ENCODE measurements at places on chromosomes 7 and 10.

DNA sequence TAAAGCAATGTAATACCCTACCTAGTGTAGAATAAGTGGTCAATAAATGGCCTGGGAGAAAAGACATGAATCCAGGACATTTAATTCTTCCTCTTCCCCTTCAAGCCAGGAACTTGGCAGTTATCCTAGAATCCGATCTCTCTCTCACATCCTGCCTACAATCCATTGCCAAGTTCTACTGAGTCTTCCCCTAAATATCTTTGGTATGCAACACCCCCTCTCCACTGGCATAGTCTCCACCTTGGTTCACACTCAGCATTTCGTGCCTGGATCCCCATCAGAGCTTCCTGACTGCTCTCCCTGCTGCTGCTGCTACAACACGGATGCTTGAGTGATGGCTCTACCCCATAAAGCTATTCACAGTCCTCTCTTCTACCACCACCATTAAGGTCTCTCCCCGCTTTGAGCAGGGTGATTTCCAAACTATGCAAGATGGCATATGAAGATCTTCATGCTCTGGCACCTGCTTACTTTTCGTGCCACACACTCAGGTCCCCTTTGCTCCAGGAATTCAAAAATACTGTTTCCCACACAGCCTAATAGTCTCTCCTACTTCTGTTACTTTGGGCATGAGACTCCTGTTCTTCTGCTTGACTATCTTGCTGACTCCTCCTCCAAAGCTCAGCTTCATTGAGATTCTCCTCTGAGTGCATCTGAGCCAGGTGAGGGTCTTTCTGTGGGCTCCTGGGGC lies 4.8 kb downstream of the ANK3 start:
- no peak for DNase-seq

DNA sequence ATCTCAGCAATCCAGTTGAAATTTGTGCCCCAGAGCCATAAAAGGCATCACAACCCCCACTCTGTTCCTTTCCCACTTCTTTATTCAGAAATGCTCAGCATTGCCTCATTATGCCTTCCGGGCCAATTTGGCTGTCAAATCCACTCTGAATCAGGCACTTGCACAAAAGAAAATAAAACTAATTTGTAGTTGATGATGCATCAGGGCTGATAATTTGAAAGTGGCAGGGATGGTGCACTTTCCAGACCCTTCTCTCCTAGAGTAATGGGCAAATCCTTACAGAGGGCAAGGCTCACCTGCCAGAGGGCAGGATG lies 147.9 kb upstream of the PDE1C start:
- no peak for DNase-seq

- no peak for DNase-seq
These were observed 143.2 kb upstream of the RET start for GRCh38 chr10:42933448-42934340.

GRCh38 chr7:74101061-74101681 lies 17.6 kb downstream of the LIMK1 start:
- no peak for DNase-seq

DNA sequence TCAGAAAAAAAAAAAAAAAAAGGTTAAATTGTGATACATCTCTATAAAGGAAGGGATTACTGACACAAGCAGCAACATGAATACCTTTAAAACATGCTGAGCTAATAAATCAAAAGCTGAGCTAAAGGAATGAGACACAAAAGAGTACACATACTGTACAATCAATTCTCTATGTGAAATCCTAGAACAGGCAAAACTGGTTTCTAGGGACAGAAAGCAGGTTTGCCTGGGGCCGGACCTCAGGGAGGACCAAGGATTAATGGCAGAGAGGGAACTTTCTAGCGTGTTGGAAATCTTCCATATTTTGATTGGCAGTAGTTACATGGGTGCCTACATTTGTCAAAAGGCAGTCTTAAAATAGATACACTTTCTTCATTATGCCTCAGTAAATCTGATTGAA lies 52.5 kb downstream of the KLRG2 start:
- no peak for DNase-seq

DNA sequence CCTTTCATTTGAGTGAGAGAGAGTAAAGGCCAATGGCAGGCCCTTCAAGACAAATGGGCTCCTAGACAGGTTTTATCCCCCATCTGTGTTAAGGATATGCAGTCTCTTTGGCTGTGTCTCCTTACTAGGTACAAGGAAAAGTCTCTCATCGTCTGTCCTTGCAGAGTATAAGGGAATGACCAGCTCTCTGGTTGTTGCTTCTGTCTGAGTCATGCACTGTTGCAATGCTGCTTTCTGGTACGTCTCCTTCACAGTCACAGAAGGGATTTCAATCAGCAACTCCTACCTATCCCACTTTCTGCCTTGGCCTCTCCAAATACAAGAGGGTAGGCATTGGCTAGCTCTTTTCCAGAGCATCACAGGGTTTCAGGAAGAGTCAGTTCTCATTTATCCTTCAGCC lies 48.1 kb downstream of the CTTNBP2 start:
- DNase-seq: no peak

GRCh38 chr10:33216661-33217427 lies 117.6 kb downstream of the NRP1 start:
- no peak for DNase-seq

DNA sequence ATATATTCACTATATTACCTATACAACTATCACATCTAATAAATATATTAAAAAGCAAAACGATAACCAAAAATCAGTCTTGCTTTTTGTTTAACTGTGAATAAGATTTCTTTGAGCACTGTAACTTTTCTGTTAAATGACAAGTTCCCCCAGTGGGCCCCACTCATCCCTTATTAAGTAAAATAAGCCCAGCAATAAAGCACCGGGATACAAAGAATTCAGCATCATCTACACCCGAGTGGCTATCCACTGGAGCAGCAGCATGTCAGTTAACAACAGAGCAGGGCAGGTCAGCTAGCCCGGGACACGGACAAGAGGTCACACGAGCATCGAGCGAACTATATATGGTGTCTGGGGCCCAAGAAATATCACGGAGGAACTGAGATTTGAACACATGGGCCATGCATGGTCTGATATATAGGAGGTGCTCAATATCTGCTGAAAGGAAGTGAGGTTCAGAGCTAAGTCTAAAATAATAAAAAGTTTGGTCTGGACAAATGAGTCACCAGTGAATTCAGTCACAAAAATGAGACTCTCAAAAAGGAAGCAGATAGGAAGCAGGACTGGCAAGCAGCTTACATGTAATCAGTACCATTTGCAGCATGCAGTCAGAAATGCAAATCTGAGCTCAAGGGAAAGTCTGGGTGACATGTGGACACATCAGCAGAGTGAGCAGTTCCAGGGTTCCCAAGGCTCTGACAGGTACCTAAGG lies 4.1 kb downstream of the ERCC6 start:
- DNase-seq: no peak

GRCh38 chr10:120735773-120736371 lies 115.3 kb upstream of the WDR11 start:
- no peak for DNase-seq

GRCh38 chr7:98707076-98707475 lies 90.0 kb downstream of the NPTX2 start:
- DNase-seq: no peak

GRCh38 chr10:8568401-8568800 lies 513.9 kb downstream of the GATA3 start:
- no peak for DNase-seq

- DNase-seq: no peak
These were observed 594.6 kb downstream of the NXPH1 start for GRCh38 chr7:9028012-9028411.

- no peak for DNase-seq
These were observed 6.4 kb downstream of the ATE1 start for GRCh38 chr10:121921238-121921931.

DNA sequence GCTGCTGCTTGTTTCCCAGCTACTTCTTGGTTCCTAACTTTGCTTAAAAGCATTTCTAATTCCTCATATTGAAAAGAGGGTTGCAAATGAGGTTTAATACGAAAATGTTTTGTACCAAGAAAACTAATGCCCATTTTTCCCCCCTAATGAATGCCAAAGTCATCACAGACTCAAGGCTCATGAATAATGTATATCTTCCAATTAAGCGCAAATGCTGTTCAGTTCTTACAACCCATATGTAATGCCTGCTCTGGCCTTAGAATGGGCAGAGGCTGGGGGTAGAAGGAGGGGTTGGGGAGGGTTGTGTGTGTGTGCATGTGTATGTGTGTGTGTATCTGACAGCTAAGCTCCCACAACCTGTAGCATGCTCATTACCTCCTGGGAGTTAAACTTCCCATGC lies 901.7 kb downstream of the KCNMA1 start:
- no peak for DNase-seq

- peak; percentile 2 for DNase-seq
These were observed 20.5 kb upstream of the CFAP46 start for GRCh38 chr10:132962623-132963429.

GRCh38 chr10:75108684-75109458 lies 2.6 kb upstream of the SAMD8 start:
- DNase-seq: no peak

DNA sequence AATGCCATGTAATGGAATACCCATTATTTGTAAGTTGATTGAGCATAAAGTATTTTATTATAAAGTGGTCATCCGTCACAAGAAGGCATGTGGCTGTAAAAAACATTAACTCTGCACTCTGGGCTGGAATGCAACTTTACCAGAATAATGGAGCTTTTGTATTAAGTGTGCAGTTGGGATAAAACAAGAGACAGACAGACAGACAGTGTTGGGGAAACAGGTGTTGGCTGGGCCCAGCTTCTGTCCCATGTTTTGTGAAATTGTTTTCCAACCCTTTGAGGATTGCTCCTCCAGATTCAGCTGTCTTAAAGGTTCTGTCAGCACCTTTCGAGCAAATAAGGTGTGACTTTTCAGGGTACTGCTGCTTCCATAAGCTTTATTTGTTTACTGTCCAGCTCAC lies 67.9 kb upstream of the NFKB2 start:
- no peak for DNase-seq

GRCh38 chr7:84049071-84049836 lies 145.3 kb downstream of the SEMA3A start:
- no peak for DNase-seq

- DNase-seq: no peak
These were observed 55.7 kb upstream of the JCAD start for GRCh38 chr10:30114881-30115625.

DNA sequence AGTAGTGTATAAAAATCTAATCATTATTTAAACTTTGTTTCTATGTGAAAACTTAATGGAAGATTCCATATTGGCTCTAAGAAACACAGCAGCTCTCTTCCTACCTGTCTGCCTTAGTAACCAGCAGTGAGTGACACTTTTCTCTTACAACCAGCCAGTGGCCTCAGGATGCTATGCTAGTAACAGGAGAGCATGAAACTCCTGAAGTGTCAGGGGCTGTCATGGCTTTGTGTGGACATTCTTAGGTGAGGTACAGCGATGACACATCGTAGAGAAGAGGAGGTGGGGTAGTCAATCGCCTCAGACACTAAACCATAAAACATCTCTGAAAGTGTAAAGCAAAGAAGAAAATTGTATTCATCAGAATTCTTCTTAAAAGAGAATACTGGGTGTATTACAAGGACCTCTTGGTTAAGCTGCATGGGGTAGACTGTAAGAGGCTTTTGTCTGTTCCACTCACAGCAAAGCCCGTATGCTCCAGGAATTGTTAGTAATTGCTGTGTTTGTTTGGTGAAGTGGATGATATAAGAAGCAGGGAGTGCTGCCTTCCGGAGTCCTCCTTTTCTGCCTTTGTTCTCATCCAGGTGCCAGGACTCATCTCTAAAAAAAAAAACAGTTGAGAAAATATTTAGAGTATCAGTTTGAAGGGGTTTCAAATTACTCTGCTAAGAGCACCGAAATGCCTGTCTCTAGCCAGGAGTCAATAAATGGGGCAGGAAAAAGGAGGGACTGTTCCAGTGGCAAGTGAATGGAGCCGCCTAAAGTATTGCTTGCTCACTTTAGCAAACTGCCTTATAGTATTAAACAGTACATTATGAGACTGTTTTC lies 518.8 kb downstream of the CNTNAP2 start:
- DNase-seq: no peak

GRCh38 chr7:46660402-46660980 lies 739.4 kb upstream of the IGFBP3 start:
- no peak for DNase-seq

DNA sequence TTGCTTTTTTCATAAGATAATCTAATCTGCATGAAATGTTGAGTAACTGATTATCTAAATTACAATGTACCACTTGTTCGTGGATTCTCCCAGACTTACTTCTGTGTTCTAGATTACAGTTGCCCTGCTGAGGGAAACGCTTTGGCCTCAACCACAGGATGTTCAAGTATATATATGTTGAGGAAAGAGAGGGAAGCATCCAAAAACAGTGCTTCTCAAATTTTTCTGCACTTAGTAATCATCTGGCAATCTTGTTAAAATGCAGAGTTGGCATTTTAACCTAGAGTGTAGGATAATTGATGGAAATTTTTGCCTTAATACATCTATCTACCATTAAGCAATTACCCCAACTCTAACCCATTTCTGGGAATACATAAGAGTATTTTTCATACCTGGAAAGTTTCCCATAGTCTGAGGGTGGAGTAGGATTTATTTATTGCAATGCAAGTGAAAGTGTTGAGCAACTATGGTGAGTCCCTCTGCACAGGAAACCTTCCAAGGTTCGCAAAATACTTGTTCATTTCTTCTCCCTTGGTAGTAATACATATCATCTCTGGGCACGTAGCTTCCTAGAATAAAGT lies 59.6 kb upstream of the C1GALT1 start:
- no peak for DNase-seq

GRCh38 chr7:31887006-31887405 lies 183.2 kb downstream of the PDE1C start:
- no peak for DNase-seq

DNA sequence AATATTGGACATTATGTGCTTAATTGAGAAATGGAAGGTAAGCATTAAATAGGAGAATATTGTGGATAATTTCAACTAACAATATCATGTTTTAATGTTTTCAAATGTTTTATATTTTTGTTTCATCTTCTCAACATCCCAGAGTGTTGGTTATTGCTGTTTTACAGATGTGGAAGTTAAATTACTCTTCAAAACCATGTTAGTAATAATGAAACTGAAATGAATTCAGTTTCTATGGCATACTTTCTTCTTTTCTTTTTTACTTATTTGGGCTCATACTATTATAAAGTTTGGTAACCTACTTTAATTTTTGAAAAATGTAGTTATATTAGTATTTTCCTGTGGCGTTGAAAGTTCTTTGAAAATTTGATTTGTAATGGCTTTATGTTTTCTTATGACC lies 4.2 kb downstream of the GLRX3 start:
- no peak for DNase-seq

DNA sequence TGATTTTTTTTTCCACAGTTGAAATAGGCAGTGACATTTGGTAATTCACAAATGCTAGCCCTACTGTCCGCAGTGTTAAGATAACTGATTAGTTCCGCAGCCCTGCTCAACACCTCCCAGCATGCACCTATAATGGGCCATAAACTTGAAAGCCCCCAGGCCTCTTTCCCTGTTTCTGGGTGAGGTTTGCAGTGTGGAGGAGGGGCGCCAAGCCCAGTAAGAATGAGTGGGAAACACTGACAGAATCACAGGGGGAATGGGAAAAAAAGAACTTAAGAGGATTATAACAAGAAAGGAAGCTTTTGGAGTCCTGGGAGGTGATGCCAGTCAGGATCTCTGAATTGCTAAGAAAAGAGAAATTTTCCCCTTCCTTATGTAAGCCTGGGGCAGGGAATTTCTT lies 39.6 kb upstream of the SP8 start:
- no peak for DNase-seq
